ENCODE measurements at places on chromosomes 6 and 20. TPM values are rescaled to one million over a fixed set of nuclear protein-coding genes. Genes with fewer than 3 reads are reported as not detected.

DNA sequence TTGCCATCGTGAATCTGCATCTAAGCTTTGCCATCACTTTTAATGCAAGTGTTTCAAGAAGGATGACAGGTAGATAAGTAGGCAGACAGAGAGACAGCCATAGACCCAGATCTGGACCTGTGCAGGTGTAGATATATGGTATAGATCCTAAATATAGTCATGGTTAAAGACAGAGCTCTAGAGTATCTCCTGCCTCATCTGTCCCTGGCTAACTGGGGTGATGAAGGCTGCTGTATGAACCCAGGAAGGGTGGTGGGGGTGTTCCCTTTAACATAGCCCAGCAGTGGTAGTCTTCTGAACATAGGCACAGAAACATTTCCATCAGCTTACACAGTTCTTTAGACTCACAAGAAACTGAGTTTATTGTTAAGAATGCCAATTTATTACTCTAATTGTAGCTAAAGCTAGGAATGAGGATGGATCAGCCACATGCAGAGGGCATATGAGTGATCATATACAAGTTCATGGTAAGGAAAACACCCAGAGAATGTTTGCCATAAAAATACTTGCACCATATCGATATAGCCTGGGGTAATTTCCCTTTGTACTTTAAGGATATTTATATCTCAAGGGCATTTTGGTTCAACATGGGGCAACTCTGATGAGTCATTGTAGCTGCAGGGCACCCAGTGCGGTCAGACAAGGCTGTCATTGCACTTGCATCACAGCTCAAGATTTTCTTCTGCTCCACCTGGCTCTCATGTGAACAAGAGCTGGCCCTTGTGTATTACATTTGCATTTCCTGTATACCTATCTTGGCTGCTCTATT lies 587.2 kb downstream of the EPM2A start:
- DNase-seq = peak; percentile 38

DNA sequence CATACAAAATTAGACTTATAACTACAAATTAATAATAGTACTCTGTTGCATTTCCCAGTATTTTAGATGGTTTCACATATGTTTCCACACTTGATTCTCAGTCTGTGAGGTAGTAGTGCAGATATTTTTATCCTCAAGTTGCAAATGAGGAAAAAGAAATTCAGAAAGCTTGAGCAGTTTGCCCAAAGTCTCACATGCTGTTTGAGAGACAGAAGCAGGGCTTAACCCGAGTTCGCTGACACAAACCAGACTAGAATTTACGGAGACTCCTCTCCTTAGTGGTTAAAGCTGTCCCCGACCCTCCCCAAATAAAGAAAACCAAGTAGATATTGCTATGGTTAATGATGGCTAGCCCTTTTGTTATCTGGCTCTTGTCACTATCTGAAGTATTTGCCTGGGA lies 126.2 kb downstream of the TIAM2 start:
- no peak for DNase-seq

Gene TENT5A
- 12.0 TPM for total RNA-seq

- no peak for DNase-seq
These were observed 132.7 kb upstream of the SALL4 start for GRCh38 chr20:51935003-51935358.

- DNase-seq = no peak
These were observed 124.3 kb downstream of the SCML4 start for GRCh38 chr6:107699697-107700325.

Gene CST2
- total RNA-seq = not detected
